Stimulated activated CD4-positive, alpha-beta T cell treated with anti-CD3 and anti-CD28 coated beads, Interleukin-12 subunit alpha, Interleukin-12 subunit beta, amount 100 ng/mL, for 48 hours (primary cell): ENCODE measurements at places on chromosomes 12 and 14.

DNA sequence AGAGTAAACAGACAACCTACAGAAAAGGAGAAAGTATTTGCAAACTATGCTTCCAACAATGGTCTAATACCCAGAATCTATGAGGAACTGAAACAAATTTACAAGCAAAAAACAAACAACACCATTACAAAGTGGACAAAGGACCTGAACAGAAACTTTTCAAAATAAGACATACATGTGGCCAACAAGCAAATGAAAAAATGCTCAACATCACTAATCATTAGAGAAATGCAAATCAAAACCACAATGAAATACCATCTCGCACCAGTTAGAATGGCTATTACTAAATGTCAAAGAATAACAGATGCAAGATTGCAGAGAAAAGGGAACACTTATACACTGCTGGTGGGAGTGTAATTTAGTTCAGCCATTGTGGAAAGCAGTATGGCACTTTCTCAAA, 125.8 kb downstream of the C12orf42 start:
- no peak for DNase-seq

DNA sequence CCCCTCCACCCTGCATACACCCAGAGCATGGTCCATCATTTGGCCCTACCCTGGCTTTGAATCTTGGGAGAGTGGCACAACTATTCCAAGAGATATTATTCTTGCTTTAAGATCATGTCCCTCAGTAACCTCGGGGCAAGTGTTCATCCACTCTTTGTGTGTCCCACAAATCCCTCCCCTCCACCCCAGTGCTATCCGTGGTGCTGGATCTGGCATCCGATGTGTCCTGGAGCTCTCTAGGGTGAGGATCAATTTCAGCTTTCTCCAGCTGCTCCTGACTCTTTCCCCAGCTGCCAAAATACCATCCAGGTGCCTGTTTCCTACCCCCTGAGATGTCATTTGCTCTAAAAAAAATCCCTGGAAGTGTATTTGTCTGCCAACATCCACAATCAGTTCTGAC, 64.8 kb upstream of the CMKLR1 start:
- no peak for DNase-seq

- no peak for DNase-seq
Observed at GRCh38 chr12:54859502-54859901, 5.2 kb downstream of the MUCL1 start.

- no peak for DNase-seq
Observed at GRCh38 chr12:39628836-39629235, 9.2 kb upstream of the ABCD2 start.

DNA sequence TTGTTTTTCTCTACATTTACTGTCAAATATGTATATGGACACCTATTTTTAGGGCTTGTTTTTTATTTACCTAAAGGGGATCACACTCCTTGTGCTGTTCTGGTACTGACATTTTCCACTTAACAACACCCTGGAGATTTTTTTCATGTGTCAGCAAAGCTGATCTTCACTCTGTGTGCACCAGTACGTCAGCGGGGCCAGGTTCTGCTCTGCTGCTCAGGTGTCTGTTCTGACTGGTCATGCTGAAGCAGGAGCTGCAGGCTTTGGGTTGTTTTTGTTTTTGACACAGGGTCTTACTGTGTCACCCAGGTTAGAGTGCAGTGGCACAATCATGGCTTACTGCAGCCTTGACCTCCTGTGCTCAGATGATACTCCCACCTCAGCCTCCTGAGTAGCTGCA, 81.9 kb upstream of the CCND2 start:
- no peak for DNase-seq

GRCh38 chr14:84202486-84202885, 1327.5 kb upstream of the FLRT2 start:
- DNase-seq = no peak

DNA sequence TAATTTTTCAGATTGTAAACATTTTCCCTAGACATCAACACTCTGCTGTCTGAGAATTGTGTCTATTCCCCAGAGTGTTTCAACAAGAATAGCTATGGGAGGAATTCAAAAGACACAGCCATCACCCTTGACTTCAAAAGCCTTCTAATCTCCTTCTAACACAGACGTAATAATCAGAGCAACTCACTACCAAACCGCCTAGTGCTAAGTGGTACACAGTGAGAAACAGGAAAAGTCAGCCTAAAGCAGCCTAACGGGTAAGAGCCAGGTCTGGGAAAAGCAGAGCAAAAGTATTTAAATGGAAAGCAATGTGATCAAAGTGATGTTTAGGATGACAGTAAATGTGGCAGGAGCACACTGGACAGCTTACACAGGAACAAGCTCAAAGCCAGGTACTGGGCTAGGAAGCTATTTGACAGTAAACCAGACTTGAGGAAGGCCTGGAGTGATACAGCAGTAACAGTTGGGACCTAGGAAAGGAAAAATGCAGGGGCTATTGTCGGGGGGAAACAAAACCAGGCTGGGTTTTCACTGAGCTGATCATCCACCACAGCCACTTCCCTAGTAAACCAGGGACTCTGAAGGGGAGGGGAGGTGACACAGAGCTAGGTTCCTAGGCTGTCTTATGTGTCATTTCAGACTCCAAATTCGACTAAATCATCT, 29.4 kb downstream of the CORO1C start:
- no peak for DNase-seq

DNA sequence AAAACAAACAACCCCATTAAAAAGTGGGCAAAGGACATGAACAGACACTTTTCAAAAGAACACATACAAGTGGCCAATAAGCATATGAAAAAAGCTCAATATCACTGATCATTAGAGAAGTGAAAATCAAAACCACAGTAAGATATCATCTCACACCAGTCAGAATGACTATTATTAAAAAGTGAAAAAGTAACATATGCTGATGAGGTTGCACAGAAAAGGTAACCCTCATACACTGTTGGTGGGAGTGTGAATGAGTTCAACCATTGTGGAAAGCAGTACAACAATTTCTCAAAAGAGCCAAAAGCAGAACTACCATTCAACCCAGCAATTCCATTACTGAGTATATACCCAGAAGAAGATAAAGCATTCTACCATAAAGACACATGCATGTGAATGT, 18.2 kb downstream of the PDE6H start:
- no peak for DNase-seq

- no peak for DNase-seq
Observed at GRCh38 chr12:120121766-120122293, 5.3 kb upstream of the RAB35 start.

DNA sequence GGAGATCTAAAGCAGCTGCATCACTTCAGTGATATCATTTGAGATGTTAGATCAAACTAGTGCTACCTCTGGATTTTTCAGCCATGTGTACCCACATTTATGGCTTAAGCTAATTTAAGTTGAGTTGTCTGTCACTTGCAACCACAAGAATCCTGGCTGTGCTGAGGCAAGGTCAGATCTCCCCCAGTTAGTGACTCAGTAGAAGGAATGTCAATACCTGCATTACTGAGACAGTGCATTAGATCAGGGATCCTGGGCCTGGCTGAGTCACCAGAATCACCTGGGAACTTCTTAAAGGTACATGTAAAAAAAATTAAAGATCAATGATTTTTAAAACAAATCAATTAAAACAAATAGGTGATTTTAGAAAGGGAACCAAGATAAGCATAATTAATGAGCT, 84.6 kb upstream of the GRIN2B start:
- no peak for DNase-seq

- no peak for DNase-seq
Observed at GRCh38 chr12:57866308-57867019, 19.9 kb upstream of the CTDSP2 start.

DNA sequence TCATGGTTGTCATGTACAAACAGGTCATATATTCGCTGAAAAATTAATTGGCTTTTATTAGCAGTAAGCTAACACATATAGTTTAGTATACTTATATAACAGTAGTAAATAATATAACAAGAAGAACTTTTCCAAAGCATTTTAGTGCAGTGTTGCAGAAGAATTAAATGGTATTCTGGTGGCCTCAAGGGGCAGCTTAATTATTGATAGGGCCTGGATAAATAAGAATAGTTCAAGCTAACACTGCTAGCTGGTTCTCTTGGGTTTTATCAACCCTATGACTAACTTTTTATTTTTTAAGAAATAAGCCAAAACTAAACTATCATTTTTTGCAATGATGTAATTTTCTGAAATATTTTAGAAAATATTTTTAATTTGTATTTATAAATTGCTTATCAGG, 152.1 kb downstream of the SRGAP1 start:
- DNase-seq = no peak

DNA sequence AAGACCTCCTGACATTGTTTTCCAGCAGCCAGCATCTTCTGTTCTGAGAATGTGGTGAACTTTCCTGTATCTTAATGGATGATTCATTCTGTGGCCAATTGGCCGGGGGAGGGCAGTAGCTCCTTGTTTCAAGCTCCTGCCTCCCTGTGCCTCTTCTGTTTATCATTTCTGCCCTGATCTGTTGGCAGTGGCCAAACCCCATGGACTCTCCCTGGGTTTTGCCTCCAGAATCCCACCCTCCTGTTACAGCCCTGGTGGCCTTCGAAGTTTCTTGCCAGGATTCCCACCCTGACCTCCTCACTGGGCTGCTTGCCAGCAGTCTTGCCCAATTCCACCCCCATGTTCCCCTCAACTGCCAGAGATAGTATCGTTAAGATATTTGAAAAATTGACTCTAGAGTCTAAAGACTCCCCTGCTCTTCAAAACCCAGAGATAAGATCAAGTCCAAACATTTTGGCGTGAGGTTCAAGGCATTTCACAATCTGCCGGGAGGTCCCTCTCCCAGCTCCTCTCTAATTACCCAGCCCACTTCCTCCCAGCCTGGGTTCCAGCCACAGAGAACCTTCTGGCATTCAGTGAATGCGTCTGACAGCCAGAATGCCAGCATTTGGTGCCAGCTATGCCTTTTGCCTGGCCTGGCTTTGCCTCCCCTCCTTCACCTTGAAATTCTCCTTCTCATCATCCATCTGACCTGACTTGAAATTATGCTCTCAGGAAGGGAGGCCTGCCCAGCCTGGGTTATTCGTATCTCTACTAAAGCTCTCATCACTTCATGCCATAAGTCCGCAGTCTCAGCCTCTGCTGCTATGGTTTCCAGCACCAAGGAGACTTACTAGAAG, 37.7 kb upstream of the TXNRD1 start:
- DNase-seq = peak; percentile 18
